ENCODE measurements at places on chromosomes 16 and 17.

- DNase-seq: no peak
These were observed 5.0 kb downstream of the LITAF start for GRCh38 chr16:11581678-11582077.

DNA sequence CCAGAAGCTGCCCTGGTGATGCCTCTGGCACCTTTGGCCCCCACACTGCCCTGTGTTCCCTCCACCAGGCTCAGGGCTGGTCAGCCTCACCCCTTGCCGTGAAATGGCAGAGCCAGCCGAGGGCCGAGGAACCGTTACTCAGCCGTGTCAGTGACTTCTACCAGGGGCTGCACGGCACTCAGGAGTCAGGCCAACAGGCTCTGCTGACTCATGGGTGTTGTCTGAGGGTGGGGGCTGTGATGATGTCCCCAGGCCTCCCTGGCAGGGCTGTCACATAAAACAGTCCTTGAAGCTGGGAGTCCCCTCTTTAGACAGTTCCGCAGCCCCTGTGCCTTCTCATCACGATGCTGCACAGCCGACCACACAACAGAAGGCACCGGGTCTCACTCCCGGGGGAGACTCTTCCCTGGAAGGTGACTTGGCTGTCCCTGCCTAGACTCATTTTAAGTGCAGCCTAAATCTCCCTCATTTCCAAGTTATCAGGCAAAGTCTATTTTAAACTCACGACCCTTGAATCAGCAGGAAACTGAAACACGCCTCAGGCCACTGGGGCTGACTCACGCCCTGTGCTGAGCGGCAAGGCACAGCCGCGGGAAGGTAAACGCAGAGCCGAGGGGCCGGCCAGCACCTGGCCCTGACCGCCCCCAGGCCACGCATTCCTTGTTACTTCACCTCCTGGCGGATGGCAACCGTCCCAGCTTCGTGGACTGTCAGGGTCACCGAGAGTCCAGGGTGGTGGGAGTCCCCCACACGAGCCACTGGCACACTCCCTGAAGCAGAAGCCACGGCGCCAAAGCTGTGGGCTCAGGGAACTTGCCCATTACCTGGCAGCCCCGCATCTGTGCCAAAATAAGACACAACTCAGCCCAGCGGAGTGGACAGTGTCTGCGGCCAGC lies 102.6 kb downstream of the ZNF778 start:
- peak; percentile 43 for DNase-seq

DNA sequence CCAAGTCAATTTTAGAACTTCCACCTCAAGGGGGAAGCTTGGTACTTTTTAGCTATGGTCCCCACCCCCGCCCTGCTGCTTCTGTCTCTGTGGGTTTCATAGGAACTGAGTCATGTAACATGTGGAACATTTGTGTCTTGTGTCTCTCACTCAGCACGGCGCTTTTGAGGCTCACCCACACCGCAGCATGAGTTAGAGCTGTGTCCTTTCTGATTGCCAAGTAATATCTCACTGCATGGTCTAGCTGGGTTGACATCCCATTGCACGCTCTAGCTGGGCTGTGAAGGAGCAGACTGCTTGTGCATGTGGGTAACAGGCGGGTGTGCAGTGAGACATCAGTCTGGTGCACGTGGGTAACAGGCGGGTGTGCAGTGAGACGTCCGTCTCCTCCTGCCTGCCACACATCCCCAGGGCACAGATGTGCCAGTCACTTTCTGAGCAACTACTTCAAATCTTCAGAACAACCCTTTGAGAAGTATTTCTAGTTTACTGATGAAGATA lies 26.4 kb upstream of the SLC7A5 start:
- no peak for DNase-seq

- no peak for DNase-seq
These were observed 43.5 kb downstream of the PKD1 start for GRCh38 chr16:2092256-2092620.

DNA sequence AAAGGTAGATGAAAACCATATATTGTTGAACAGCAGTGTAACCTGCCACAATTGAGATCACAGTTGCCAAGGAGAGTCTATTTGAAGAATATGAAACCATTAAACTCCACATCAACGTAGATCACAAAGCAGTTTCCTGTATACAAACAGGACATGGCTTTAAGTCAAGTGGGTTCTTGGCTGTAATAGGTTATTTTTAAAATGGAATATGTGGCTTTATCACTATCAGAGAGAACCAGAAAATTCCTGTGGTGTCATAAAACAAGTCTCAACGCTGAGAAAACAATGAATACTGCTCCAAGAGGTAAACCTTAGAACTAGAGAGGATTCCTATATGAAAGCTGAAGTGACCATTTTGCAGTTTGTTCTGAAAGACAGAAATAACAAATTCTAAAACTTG lies 999.7 kb downstream of the CDH11 start:
- DNase-seq: no peak

- DNase-seq: peak; percentile 57
These were observed 10.3 kb upstream of the MSL1 start for GRCh38 chr17:40111221-40112128.

- no peak for DNase-seq
These were observed 19.8 kb upstream of the ADGRG1 start for GRCh38 chr16:57608462-57609113.

- DNase-seq: peak; percentile 13
These were observed 37.9 kb downstream of the SIAH1 start for GRCh38 chr16:48347191-48347865.

DNA sequence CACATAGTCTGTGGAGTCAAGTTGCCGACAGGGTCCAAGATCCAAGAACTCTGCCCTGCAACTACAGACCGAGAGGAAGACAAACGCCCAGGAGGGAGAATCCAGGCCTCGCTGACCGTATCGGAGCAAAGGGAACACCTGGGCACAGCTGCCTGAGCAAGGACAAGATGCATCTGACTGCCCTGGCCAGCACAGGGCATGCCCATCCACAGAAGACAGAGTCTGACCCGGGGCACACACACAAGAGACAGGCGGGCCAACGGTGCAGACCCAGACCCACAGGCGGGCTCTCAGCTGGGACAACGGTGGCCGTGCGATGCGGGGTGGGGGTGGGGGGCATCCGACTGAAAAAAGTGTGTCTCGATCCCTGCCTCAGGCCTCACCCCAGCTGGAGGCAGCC lies 6.2 kb downstream of the RAB40B start:
- DNase-seq: no peak

GRCh38 chr16:11272921-11273720 lies at the start of gene PRM3:
Gene PRM3 (minus strand): TSS chr16:11273629. CDS start chr16:11273595, 34 bp downstream.
- DNase-seq: no peak

- DNase-seq: no peak
These were observed 107.6 kb upstream of the HLF start for GRCh38 chr17:55157165-55157564.

GRCh38 chr16:71912534-71913275 lies 17.4 kb downstream of the IST1 start:
- no peak for DNase-seq
